ENCODE measurements at places on chromosomes 11 and 22.

DNA sequence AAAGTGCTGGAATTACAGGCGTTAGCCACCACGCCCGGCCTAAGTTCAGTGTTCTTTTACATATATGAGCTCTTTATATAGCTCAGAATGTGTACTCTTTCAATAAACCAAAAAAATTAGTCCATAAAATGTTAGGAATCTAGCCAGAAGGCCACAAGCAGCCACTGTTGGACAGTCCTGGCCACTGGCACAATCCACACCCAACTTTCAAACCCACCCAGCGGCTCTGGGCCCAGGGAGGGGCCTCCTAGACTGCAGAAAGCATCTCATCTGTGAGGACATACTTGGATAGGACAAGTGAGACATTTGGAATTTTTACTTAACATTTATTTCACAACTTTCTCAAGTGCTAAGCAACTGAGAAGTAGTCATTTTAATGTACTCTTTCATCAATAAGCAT is 6.4 kb downstream of the PACSIN2 start:
- DNase-seq: peak; percentile 59

DNA sequence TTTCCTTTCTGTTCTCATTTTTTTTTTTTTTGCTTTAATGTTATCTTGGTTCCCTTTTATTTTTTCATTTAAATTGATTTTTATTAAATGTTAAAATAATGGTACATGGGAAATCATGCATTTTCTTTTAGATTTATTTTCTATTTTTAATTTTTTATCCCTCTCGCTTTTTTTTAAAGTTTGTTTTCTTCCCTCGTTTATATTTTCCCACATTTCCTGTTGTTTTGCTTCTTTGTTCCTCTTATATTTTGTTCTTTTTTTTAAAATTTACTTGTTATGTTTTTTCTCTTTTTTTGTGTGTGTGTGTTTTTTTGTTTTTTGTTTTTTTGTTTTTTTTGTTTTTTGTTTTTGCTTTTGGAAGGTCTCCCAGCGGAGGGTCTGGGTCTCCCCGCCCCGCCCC is 34.9 kb upstream of the EIF3D start:
- no peak for DNase-seq

DNA sequence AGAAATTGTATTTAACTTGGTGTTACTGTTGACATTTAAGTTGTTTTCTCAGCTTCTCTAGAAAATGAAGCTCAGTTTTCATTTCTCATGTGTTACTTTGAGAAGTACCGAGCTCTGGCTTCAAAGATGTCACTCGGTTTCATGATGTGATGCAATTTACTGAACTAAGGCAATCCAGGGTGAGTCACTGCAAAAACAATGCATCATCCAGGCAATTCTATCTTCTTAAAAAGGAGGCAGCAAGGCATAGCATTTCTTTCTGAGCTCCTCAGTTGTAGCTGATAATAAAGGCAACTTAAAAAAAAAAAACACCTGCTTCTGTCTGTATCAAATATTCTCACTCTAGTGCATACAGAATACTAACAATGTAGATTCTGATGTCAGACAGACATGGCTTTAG is 91.1 kb upstream of the KCNA4 start:
- DNase-seq: peak; percentile 90

DNA sequence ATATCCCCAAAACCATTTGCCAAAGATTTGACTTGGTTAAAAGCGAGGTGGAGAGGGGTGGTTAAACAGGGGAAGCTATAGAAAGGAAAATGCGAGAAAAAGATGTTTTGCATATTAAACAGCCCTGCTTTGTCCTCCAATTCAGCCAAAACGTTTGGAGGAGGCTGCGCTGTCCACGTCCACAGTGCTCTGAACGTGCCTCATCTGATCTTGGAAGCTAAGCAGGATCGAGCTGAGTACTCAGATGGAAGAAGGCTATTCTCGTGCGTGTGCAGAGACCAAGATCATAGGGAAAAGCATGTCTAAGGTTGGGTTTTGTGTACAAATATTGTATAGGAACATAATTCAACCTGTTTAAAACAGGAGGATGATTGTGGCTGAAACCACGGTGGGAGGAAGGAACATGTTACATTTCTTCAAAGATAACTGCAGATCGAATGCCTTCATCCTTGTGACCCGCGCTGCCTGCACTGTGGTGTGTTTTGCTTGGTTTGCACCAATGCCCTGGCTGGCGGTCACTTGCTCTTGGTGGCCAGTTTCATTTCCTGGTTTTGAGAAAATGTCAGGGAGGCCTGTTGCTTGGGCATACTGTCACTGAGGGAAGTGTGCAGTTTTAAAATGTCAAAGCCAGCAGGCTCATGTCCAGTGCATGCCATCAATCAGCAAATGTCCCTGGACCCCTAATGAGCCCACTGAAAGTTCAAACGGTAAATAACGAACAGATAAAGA is 40.4 kb downstream of the FLI1 start:
- no peak for DNase-seq

GRCh38 chr22:31088233-31088986 is 7.3 kb downstream of the SMTN start:
- no peak for DNase-seq

DNA sequence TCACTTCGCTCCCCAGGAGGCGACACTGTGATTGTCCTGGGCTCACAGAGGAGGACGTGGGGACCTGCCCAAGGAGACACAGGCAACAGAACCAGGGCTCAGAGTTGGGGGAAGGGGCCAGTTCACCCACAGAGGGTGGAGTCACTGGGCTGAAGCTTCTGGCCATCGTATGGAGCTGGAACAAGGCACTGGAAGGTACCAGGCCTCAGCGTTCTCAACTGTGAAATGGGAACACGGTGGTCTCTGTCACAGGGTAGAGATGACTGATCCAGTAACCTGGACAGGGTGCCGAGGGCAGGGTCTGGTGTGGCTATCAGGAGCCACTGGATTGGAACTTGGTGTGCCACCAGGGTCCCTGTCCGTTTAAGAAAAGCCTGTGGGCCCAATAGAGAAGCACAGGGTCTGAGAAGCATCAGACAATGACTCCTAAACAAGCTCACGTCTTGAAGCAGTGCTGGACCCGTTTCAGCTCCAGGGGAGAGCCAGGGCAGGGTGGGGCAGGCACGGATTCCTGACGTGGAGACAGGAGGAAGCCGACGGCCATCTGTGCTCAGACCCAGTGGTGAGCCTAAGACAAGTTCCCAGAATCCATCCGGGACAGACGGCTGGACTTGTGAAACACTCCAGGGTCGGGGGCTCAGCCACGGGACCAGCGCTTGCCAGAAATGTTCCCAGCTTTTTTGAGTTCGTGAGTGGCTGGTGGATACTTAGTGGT is 25.0 kb upstream of the KCNQ1OT1 start:
- no peak for DNase-seq

DNA sequence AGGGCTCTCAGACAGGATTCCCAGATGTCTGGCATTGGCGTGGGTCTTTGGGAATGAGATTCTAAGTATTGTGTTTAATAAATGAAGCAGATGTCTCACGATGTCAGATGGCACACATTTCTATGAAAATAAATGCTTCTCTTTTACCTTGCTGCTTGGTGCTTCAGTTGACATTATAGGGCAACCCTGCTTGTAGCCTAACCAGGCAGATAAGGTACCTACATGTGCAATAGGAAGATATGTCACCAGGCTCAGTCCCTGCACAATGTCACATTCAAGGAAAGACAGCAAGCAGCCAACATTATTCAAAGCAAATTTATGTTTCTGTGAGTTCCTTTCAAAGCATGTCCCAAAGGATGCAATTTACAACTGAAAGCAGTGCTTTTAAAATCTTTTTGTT is 43.4 kb upstream of the SYN3 start:
- DNase-seq: no peak

DNA sequence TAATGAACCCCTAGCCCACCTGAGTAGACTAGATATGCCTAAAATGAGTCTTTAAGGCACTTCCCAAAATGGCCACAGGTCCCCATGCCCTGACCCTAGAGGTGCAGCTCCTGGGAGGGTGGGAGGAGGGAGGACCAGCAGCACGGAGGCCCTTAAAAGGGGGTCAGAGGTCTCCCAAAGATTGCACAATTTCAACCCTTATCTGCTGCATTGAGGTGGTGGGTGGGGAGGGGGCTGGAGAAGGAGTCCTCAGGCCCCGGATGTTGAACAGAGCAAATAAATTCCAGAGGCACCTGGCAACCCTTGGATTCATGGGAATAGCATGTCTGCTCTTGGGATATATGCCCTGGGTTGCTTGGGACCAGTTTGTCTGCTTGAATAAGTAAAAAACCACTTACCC is 57.6 kb downstream of the NAV2 start:
- no peak for DNase-seq
